ENCODE measurements at places on chromosomes 11 and 22.

DNA sequence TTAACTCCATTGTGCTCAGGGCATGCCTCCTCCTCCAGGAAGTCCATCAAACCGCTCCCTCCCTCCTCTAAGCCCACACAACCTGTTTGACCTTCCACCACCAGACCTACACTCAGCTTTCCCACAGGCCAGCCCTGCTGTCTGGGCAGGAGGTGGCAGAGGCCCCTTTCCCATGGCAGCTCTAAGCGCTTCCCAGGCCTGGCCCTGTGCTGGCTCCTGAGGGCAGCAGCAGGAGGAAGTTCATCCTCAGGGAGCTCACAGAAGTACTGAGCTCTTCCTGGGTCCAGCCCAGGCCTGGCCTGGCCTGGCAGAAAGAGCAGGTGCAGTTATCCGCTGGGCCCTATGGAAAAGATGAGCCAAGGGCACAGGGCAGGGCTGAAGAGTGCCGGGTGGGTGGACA, 31.4 kb downstream of the ARAP1 start:
- DNase-seq = no peak

DNA sequence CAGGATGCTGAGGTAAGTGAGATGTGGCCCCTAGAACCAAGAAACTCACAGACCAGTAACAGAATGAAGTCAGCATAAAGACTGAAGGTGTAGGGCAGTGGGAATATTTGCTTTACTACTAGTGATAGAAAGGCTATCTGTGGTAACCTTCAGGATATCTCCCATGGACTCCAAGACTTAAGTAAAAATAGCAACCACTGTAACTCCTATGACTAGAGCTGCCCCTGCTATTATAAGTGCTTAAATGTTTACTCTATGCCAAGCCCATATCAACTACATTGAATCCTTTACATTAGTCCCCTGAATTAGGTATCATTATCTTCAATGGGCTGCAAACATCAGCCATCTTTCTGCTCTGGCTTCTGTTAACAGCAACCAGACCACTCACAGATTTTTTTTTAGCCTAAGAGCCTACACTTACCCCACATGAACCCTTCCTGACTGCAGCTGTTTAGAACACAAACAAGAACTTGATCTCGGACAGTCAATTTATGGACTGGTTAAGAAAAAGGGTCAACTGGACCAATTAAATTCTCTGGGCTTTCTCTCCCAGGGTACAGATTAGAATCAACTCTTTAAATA, 335.1 kb upstream of the API5 start:
- no peak for DNase-seq

GRCh38 chr22:30214703-30215407, 31.7 kb downstream of the LIF start:
- no peak for DNase-seq

- DNase-seq = no peak
Measured at GRCh38 chr11:111230122-111230465, 15.4 kb upstream of the POU2AF2 start.

- DNase-seq = no peak
Measured at GRCh38 chr22:49967706-49968208, 7.2 kb downstream of the PIM3 start.

DNA sequence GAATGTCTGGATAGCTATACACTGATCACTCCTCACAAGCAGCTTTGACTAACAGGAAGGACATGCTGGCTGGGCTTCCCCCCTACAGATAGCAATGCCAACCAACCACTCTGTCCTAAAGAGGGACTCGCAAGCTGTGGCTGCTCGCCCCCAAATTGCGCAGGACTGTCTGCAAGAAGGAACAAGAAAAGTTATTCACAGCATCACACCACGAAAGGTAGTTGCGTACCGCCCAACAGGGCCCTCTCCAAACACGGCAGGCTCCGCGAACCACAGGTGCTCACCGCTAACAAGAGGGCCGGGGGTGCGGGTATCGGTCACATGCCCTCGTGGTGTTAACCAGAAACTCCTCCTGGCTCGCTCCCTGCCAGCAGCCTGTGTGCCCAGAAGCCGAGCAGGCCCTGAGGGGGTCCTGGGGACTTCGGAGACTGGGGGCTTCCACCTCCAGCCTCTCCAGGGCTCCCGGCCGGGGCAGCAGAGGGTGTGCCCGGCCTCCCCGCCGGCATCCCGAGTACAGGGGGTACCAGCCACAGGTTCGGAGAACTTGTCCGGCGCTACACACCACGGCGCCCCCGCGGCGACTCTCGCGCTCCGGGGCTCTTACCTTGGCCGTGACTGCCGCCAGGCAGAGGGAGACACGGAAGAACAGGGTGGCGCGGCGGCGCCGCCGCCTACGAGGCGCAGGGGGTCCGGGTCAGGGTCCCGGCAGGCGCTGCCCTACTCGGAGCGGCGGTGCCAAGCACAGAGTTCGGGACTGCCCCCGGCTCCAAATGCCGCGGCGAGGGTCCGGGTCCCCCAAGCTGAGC, 682 bp downstream of the LARGE1 start:
- no peak for DNase-seq

DNA sequence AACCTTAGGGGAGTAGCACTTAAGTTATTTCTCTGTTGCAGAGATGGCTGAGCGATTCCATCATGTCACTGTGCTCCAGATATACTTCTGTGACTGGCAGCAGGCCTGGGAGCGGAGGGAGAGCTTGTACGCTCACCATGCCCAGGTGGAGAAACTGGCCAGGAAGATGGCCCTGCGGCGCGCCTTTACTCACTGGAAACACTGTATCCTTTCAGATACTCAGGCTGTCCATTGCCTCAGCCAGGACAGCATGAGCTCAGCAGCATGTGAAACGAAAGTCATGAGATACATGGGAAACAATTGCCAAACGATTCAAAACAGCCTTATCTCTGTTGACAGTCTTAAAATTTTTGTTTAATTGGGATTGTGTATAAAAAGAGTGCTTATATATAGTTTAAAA, 78.9 kb downstream of the SFI1 start:
- no peak for DNase-seq

DNA sequence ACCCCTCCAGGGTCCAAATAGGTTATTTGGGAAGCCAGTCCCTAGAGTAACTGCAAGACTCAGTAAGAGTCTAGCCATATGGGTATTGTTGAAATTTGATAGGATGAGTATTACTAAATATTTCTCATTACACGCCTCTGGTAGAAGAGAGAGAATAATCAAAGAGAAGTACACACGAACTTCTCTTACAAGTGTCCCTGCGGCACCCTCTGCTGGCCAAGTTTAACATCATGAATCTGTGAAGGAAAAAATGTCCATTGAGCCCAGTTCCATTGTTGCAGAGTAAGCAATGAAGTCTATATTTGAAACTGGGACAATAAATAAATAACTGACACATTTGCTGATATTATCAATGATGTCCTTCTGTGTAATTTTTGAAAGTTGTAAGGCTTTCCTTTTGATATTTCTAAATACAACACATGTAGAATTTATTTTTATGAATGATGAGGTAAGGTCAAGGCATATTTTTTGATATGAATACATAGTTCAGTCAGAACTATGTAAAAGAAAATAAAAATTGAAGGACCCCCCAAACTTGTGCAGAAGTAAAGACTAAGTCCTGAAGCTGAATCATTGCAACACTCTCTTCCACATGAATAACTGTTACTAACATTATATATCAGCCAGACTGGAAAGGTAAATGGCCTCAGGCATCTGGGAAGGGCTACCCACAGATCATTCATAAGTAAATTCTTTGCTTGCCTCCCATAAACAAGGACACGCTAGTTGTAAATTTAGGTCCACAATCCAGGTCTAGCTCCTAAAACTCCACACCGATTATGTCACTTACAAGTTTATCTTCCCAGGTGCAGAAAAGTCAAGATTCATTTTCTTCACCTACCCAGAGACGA, 10.0 kb downstream of the OR51L1 start:
- peak; percentile 64 for DNase-seq
